Spinal cord (tissue), 10 donors: ENCODE measurements at places on chromosomes 1 and 21.

DNA sequence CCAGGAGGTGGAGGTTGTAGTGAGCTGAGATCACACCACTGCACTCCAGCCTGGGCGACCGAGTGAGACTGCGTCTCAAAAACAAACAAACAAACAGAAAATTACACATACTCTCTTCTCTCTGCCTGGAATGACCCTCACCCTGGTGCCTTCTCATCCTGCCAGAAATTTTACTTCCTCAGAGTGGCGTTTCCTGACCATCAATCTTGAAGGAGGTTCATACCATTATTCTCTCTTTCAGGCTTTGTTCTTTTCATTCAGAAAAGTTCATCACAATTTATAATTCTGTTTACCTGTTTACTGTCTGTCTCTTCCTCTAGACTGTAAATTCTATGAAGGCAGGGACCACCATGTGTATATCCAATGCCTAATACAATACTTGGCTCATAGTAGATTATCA is 79.3 kb downstream of the RPS6KA1 start:
- H3K27ac ChIP-seq = no peak overlapping the region
- no peak overlapping the region for H3K4me3 ChIP-seq
- no peaks in the 10 kb centered on the region for H3K27me3 ChIP-seq
- no peaks in the 10 kb centered on the region for H3K36me3 ChIP-seq
- no peaks in the 10 kb centered on the region for H3K4me1 ChIP-seq
- DNase-seq = no peak

- DNase-seq = no peak
- peaks cover 82% of the 10 kb centered on the region for H3K36me3 ChIP-seq
- H3K27ac ChIP-seq = no peak overlapping the region
- no peaks in the 10 kb centered on the region for H3K27me3 ChIP-seq
- H3K4me1 ChIP-seq = peaks cover 11% of the 10 kb centered on the region
Measured at GRCh38 chr1:17615157-17615556, 75.7 kb downstream of the ARHGEF10L start.

GRCh38 chr1:163980394-163980793 is 578.6 kb upstream of the PBX1 start:
- DNase-seq = no peak
- H3K4me3 ChIP-seq = no peak overlapping the region
- H3K27me3 ChIP-seq = peaks cover 3% of the 10 kb centered on the region
- H3K27ac ChIP-seq = no peak overlapping the region
- H3K4me1 ChIP-seq = no peaks in the 10 kb centered on the region
- H3K36me3 ChIP-seq = no peaks in the 10 kb centered on the region

GRCh38 chr1:173505391-173505790 is 28.3 kb downstream of the PRDX6 start:
- DNase-seq = no peak
- no peaks in the 10 kb centered on the region for H3K27me3 ChIP-seq
- H3K4me1 ChIP-seq = peaks cover 4% of the 10 kb centered on the region
- H3K4me3 ChIP-seq = no peak overlapping the region
- H3K27ac ChIP-seq = no peak overlapping the region

DNA sequence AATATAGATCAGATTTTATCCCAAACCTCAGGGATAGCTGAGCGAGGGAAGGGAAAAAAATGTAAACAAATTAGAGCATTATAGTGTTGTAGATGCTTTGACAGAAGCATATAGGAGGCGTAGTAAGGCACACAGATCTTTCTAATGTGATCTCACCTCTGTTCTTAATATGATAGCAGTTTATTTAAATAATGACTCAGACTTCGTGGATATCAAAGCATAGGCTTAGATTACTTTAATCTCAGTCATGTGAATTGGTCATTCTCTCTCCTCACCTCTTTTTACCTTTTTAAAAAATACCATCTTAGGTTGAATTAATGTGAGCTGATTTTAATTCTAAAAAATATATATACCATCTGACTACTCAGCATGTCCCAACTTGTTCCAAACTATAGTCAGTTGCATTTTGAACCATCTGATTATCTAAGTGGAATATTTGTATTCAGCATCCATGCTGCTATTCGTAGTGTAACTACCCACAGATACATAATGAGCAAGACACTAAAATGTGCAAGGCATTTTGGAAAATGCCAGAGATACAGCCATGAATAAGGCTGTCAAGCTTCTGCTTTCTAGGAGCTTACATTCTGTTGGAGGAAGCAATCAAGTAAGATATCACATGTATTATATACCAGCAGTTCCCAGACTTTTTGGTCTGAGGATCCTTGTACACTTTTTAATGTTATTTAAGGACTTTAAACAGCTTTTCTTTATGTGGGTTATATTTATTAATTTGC is 76.7 kb downstream of the OSBPL9 start:
- no peak overlapping the region for H3K4me3 ChIP-seq
- no peaks in the 10 kb centered on the region for H3K36me3 ChIP-seq
- DNase-seq = no peak
- no peaks in the 10 kb centered on the region for H3K27me3 ChIP-seq
- no peak overlapping the region for H3K27ac ChIP-seq
